ENCODE measurements at places on chromosomes 4 and X. TPM values are rescaled to one million over a fixed set of nuclear protein-coding genes. Genes with fewer than 3 reads are reported as not detected.

FHDC1 gene
- total RNA-seq: 0.12 TPM

CTAG1B gene
- total RNA-seq: not detected

CT47C1 gene
- not detected for total RNA-seq

C1QTNF7 gene
- total RNA-seq: not detected

PLP1 gene
- not detected for total RNA-seq

DOK7 gene
- total RNA-seq: not detected

TRAM1L1 gene
- total RNA-seq: not detected

All from activated naive CD4-positive, alpha-beta T cell treated with anti-CD3 and anti-CD28 coated beads, Interleukin-2, amount 10 ng/mL, durations not matched to agents 5 hours and 36 hours (primary cell).